Mesangial cell (primary cell): ENCODE measurements at places on chromosomes 3 and 15. TPM values are rescaled to one million over a fixed set of nuclear protein-coding genes. Genes with fewer than 3 reads are reported as not detected.

GP5 gene
- under 0.01 and 0.16 TPM in 2 replicates for total RNA-seq

CFAP91 gene
- 2.0 and 3.2 TPM in 2 replicates for total RNA-seq

KY gene
- under 0.01 TPM in 1 of 2 replicates, not detected in the other for total RNA-seq

CYP8B1 gene
- not detected in 2 replicates for total RNA-seq

CLDN16 gene
- total RNA-seq, result 0.16 and 1.3 TPM in 2 replicates

C2CD4A gene
- 0.25 TPM in 1 of 2 replicates, not detected in the other for total RNA-seq

GRAMD2A gene
- total RNA-seq, result 0.16 and 1.1 TPM in 2 replicates

VEPH1 gene
- total RNA-seq, result 14.8 and 17.5 TPM in 2 replicates

AHSG gene
- not detected in 2 replicates for total RNA-seq

MOBP gene
- total RNA-seq, result not detected in 2 replicates

SLC22A13 gene
- 0.13 and 0.16 TPM in 2 replicates for total RNA-seq

LHFPL4 gene
- total RNA-seq, result not detected in 2 replicates

RETNLB gene
- not detected in 2 replicates for total RNA-seq

UBP1 gene
- 35.6 and 36.7 TPM in 2 replicates for total RNA-seq

GSK3B gene
- total RNA-seq, result 27.9 and 30.8 TPM in 2 replicates

ACAN gene
- total RNA-seq, result 0.16 and 0.63 TPM in 2 replicates

SPATA12 gene
- total RNA-seq, result 0.13 and 0.16 TPM in 2 replicates

CCDC191 gene
- total RNA-seq, result 0.49 and 1.9 TPM in 2 replicates

SPTSSB gene
- total RNA-seq, result not detected in 2 replicates

ZIC1 gene
- not detected in 2 replicates for total RNA-seq

VWA5B2 gene
- total RNA-seq, result 0.13 TPM in 1 of 2 replicates, not detected in the other

MAP1A gene
- 4.2 and 7.6 TPM in 2 replicates for total RNA-seq

DZIP3 gene
- 4.4 and 7.9 TPM in 2 replicates for total RNA-seq

PLSCR2 gene
- not detected in 2 replicates for total RNA-seq

LPP gene
- total RNA-seq, result 75.0 and 108 TPM in 2 replicates

CCDC54 gene
- not detected in 2 replicates for total RNA-seq

APPL1 gene
- total RNA-seq, result 25.1 and 25.4 TPM in 2 replicates

PPIP5K1 gene
- total RNA-seq, result 14.6 and 27.9 TPM in 2 replicates

MUC20 gene
- total RNA-seq, result 0.38 TPM in 1 of 2 replicates, not detected in the other

GOLGA8S gene
- total RNA-seq, result not detected in 2 replicates

HTR3C gene
- total RNA-seq, result not detected in 2 replicates

VIPR1 gene
- total RNA-seq, result not detected in 2 replicates

CCRL2 gene
- total RNA-seq, result 0.33 TPM in 1 of 2 replicates, not detected in the other

SLC28A1 gene
- total RNA-seq, result not detected in 2 replicates

THPO gene
- total RNA-seq, result not detected in 2 replicates

GALNT15 gene
- 0.33 and 4.3 TPM in 2 replicates for total RNA-seq

CGGBP1 gene
- total RNA-seq, result 31.9 and 34.4 TPM in 2 replicates

ITPKA gene
- 5.4 and 8.4 TPM in 2 replicates for total RNA-seq

NPAP1 gene
- not detected in 2 replicates for total RNA-seq

CDCP1 gene
- total RNA-seq, result 28.3 and 70.9 TPM in 2 replicates

NR2C2 gene
- total RNA-seq, result 16.0 and 21.7 TPM in 2 replicates

WNT7A gene
- total RNA-seq, result 0.65 and 0.76 TPM in 2 replicates

EPHA6 gene
- total RNA-seq, result 2.7 TPM in 1 of 2 replicates, not detected in the other

NOX5 gene
- total RNA-seq, result 0.16 and 1.1 TPM in 2 replicates

KCNH8 gene
- under 0.01 TPM in 2 replicates for total RNA-seq

RLBP1 gene
- not detected in 2 replicates for total RNA-seq

ADAMTSL3 gene
- total RNA-seq, result 0.49 and 1.4 TPM in 2 replicates

FOXB1 gene
- not detected in 2 replicates for total RNA-seq

MCTP2 gene
- 4.4 and 6.3 TPM in 2 replicates for total RNA-seq

TICRR gene
- 0.89 and 10.9 TPM in 2 replicates for total RNA-seq

ACTC1 gene
- 0.65 TPM in 1 of 2 replicates, not detected in the other for total RNA-seq

ACKR4 gene
- total RNA-seq, result not detected in 2 replicates

ITIH1 gene
- not detected in 2 replicates for total RNA-seq

EOMES gene
- total RNA-seq, result not detected in 2 replicates

ALG1L2 gene
- not detected in 2 replicates for total RNA-seq

NR2F2 gene
- 28.8 and 88.4 TPM in 2 replicates for total RNA-seq

SPSB4 gene
- 0.13 and 0.49 TPM in 2 replicates for total RNA-seq

KLHL24 gene
- 11.9 and 102 TPM in 2 replicates for total RNA-seq

CNTN4 gene
- total RNA-seq, result 0.81 and 8.0 TPM in 2 replicates
